ENCODE measurements at places on chromosomes 6 and 20.
A peak's percentile ranks its signal among the peaks of the same experiment; 100 is the strongest.

GRCh38 chr20:62448038-62448437, 20.7 kb upstream of the RBBP8NL start:
- DNase-seq, result no peak

- no peak for DNase-seq
These were observed 14.8 kb downstream of the DDRGK1 start for GRCh38 chr20:3189561-3190131.

- DNase-seq, result no peak
These were observed 66.6 kb downstream of the CSE1L start for GRCh38 chr20:49112596-49113274.

DNA sequence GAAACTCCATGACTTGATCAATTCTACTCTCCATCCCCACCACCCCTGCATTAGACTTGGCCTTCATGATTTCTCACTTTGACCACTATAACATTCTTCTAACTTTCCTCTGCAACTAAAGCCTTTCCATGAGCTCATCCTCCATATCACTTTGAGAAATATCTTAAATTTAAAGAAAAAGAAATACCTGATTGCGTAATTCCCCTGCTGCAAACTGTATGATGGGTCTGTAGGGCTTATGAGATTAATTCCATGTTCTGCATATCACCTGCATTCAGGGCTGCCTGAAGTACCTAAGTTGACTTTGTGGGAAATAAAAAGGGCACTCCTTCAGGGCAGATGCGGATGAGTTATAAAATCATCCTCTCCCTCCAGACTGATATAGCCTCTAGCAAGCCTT, 549.8 kb downstream of the LMBRD1 start:
- DNase-seq, result no peak

DNA sequence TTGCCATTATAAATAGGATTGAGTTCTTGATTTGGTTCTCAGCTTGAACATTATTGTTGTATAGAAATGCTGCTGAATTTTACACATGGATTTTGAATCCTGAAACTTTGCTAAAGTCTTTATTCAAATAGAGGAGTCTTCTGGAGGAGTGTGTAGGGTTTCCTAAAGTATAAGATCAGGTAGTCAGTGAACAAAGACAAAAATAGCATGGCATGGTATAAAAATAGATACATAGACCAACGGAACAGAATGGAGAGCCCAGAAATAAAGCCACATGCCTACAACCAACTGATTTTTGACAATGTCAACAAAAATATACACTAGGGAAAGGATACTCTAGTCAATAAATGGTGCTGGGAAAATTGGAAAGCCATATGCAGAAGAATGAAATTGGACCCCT, 740.1 kb downstream of the QKI start:
- DNase-seq, result no peak

GRCh38 chr6:47034926-47035325, 7.2 kb downstream of the ADGRF1 start:
- peak; percentile 51 for DNase-seq

GRCh38 chr6:128107682-128108081, 206.8 kb upstream of the THEMIS start:
- DNase-seq, result no peak

DNA sequence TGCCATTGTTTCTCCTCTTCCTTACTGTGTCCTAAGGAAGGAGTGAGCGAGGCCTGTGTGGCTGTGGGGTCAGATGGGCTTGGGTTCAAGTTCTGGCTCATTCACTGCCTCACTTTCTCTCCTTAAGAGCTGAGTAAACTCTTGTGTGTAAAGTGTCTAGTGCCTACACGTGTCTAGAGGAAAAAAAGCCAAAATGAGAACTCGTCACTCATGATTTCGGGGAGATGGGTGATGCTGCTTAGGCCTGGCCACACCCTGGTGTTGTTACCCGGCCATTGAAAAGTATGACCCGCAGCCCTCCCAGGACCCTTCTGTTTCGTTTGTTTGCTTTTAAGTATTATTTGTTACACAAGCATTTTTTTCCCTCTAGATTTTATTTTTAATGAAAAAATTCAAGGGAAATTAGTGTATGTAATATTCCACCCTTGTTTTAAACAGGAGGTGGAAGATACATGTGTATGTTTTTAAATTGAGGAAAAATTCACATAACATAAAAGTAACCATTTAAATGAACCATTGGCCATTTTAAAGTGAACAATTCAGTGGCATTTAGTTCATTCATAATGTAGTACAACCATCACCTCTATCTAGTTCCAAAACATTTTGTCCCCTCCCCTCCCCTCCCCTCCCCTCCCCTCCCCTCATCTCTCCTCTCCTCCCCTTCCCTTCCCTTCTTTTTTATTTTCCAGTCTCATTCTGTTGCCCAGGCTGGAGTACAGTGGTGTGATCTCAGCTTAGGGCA, 71.0 kb downstream of the CEBPB start:
- DNase-seq, result no peak

DNA sequence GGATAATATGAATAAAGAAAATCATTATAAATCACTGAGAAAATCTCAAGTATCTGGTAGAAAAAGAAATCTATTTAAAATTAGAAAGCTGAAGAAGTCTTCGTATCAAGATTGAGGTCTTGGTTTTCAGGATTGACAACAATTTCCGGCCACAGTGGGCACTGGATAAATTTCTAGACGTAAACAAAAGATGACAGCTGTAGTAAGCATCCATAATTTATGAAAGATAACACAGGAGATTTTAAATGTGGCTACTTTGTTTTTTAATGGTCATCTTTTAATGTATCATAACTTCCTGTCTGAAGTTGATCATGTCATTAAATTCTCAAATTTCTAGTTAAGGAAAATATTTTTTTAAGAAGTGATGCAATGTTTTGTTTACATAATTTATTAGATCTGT, 444.2 kb downstream of the HTR1B start:
- DNase-seq, result no peak

DNA sequence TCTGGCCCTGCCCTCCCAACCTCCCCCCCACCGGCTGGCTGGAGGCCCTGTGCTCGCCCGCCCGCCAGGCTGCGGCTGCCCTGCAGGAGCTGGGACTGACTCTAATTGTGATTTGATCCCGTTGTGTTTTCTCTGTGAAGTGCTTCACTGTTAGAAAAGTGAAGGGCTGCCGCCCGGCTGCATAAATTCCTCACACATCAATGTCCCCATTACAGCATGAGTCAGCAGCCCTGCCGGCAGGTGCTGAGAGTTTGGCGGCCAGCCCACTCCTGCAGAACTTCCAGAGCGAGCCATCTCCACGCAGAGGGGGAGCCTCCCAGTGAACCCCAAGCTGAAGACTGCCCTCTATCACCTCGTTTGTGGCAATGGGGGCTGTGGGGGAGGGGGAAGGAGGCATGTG, 137.9 kb downstream of the DLL1 start:
- peak; percentile 83 for DNase-seq

GRCh38 chr6:135211306-135211702, 30.2 kb downstream of the MYB start:
- DNase-seq, result no peak

- peak; percentile 88 for DNase-seq
These were observed 105.9 kb downstream of the HIVEP2 start for GRCh38 chr6:142838821-142839685.

GRCh38 chr6:113855500-113856374, 1.4 kb upstream of the MARCKS start:
- DNase-seq, result peak; percentile 52

DNA sequence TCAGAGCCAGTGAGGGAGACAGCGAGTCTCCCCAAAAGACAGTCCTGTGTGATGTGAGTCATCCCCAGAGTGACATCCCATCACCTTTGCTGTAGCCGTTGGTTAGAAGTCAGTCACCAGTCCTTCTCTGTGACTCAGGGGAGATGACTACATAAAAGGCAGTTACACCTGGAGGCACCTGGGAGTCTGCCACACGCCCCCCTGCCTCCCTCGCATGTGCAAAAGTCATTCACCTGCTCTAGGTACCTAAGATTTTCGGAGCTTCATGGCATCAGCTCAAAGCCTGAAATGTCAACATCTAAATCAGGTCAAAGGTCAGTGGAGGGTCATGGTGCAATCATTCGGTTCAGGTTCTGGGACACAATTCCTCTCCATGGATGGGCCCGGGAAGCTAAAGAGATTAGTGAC, 50.3 kb downstream of the PRR18 start:
- peak; percentile 68 for DNase-seq

DNA sequence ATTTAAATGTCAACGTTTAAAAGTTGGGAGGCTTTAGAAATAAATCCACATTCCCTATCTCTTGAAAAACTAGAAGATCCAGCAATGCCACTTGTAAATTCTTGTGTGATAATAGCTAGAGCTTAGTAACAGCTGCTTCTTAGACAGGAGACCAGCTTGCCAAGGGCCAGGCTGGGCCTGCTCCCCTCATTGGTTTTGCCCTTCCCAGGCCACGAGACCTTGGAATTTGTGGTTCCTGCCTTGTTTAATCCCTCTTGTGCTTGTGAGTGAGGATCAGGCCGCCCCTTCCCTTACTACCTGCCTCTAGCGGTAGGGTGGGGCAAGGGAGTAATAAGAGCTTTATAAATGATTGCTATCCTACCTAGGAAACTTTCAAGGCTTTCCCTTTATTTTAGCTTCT, 363.5 kb downstream of the SYNE1 start:
- DNase-seq, result no peak

- DNase-seq, result no peak
These were observed 553.7 kb downstream of the CD83 start for GRCh38 chr6:14671261-14671681.

GRCh38 chr6:45637611-45638257, 260.0 kb upstream of the SUPT3H start:
- no peak for DNase-seq

- no peak for DNase-seq
These were observed 28.4 kb downstream of the CSE1L start for GRCh38 chr20:49074521-49074920.

DNA sequence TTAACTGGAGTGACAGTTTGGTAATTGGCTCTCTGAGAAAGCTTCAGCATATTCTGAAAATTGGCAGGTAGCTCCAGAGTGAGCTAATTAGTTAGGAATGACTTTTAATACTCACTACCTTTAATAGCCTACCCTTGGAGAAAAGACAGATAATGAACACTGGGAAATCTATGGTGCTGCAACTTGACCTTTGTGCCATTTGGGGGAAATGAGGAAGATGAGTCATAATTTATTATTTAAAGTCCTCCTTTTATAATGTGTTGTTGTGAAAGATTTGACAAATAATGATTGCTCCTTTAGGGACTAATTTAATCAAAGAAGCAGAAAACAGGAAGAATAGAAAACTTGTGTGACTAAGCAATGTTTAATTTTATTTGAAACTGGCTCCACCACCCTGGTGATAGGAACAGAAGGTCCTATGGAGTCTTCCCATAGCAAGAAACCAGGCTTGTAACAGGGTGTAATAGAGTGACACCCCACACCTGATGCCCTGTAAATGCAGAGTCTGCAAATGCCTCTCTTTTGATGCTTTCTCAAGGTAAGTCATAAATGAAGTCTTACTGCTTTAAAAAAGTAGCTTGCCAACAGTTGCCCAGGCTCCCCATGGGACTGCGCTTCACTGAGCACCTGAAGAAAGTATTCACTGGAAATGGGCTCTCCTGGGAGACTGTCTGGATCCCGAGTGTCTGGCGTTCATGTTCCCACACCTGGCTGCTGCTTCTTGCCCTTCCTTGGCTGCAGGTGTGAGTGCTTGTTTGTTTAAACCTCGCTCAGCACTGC, 134.4 kb downstream of the LRRC1 start:
- DNase-seq, result peak; percentile 16

DNA sequence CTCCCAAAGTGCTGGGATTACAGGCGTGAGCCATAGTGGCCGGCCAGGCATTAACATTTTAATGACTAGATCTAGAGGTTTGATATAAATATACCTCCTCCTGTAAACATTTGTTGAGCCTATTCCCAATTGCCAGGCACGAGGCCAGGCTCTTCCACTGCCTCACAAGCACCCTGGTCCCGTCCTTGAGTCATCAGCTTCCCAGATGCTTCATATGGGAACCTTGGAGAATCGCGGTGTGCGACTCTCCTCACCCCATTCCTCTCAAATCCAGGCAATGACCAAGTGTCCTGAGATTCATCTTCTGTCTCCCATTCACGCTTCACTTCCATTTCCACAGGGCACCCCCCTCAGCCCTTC, 35.9 kb upstream of the PIM1 start:
- DNase-seq, result no peak

DNA sequence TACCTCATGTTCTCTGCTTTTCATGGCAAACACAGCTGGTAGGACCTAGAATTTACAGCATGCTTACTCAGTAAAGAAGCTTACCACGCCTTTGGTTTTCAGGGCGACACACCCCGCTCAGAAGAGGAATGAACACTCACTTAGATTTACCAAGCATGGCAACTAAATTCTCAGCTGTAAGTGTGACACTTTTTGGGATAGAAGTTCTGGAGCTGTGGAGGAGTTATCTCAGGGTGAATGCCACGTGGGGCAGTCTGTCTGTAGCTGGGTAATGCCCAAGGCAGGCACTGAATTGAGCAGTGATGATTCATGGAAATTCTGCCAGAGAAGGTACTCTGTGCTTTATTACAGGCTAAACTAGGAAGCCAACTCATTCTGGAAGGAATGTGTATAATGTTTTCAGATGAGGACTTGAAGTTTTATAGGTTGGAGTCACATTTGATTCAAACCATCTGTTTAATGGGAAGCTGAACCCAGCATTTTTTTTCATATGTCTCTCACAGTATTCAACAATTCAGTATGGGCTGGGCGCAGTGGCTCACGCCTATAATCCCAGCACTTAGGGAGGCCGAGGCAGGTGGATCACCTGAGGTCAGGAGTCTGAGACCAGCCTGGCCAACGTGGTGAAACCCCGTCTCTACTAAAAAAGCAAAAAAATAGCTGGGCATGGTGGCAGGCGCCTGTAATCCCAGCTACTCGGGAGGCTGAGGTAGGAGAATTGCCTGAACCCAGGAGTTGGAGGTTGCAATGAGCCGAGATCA, 3.5 kb upstream of the PRIM2 start:
- DNase-seq, result peak; percentile 48

DNA sequence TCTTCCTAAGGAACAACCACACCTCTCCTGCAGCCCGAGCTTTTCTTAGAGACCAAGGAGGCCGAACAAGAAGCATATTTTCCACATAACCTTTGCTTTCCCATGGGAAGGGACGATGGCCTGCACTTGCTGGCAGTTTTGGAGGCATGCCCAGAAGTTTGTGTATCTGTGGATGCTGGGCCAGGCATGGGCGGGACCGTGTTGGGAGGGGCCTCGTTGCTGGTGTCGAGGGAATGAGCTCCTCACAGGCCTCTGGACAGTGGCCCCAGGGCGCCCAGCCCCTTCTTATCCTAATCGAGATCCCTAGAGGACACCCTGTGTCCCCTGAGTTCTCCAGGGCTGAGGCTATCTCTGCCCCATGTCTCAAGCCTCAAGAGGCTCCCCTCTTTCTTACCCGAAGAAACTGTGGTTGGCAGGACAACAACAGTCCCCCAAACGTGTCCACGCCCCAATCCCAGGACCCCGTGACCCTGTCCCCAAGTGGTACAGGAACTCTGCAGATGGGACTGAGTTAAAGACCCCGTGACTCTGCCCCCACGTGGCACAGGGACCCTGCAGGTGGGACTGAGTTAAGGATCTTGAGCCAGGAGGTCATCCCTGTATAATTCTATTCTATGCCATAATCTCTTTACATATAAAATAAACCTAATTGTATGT, 99.5 kb upstream of the BHLHE23 start:
- DNase-seq, result no peak

DNA sequence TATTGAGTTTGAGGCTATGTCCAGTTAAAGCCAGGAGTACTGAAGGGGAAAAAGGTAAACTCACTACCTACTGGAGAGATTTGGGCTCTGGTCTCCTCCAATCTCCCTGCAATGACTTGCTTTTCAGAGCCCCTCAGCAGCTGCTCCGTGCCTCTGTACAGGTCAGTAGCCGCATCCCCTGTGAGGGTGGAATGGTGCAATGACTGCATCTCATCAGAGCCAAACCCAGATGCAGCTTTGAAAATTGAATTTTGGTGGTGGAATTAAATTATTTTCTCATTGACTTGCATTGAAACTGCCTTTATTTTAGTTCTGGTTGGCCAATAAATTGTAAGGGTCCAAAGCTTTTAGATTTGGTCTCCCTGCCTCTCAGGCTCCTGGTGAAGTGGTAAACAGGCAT, 166.7 kb downstream of the DLL1 start:
- no peak for DNase-seq

Measured in SW480 (cell line).